ENCODE measurements at places on chromosomes 2 and 18.

GRCh38 chr2:105697781-105698449 lies 46.8 kb upstream of the NCK2 start:
- no peak for DNase-seq

- DNase-seq = no peak
Observed at GRCh38 chr2:124798551-124798950, 773.5 kb downstream of the CNTNAP5 start.

GRCh38 chr2:154599189-154599588 lies 99.3 kb upstream of the KCNJ3 start:
- DNase-seq = no peak

- DNase-seq = no peak
Observed at GRCh38 chr18:4200399-4200798, 254.7 kb downstream of the DLGAP1 start.

DNA sequence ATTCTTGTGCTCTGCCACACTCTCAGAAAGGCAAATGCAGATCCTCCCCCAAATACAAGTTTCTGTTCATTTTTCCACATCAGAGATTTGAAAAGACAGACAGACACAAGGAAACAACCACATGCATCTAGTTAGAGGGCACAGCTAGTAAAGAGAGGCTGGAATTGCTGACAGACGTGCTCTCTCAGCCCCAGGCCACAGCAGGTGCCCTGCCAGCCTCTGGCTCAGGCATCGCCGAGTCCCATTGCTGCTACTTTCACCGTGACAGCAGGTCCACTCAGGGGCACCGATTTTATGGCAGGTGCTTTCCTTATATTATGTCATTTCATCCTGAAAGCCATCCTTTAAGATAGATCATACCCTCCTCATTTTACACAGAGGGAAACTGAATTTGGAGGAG lies 507.5 kb downstream of the EIPR1 start:
- no peak for DNase-seq

Data from stimulated activated CD8-positive, alpha-beta memory T cell treated with anti-CD3 and anti-CD28 coated beads, Interleukin-2, amount 100 ng/mL, for 48 hours (primary cell).